ENCODE measurements at places on chromosomes 6 and 20. TPM values are rescaled to one million over a fixed set of nuclear protein-coding genes. Genes with fewer than 3 reads are reported as not detected.

- no peak overlapping the region for H3K27ac ChIP-seq
- no peak overlapping the region for H3K4me3 ChIP-seq
- no peaks in the 10 kb centered on the region for H3K36me3 ChIP-seq
- no peak for DNase-seq
- H3K4me1 ChIP-seq = no peaks in the 10 kb centered on the region
Observed at GRCh38 chr20:51826372-51826771, 24.1 kb upstream of the SALL4 start.

GRCh38 chr6:139904568-139904967, 530.1 kb upstream of the CITED2 start:
- no peaks in the 10 kb centered on the region for H3K36me3 ChIP-seq
- no peaks in the 10 kb centered on the region for H3K27me3 ChIP-seq
- H3K4me3 ChIP-seq = no peak overlapping the region
- H3K4me1 ChIP-seq = no peaks in the 10 kb centered on the region
- H3K27ac ChIP-seq = no peak overlapping the region

GRCh38 chr6:162970246-162970645, 242.5 kb downstream of the PACRG start:
- H3K27ac ChIP-seq = no peak overlapping the region
- no peak overlapping the region for H3K4me3 ChIP-seq
- H3K27me3 ChIP-seq = no peaks in the 10 kb centered on the region
- peaks cover 11% of the 10 kb centered on the region for H3K4me1 ChIP-seq

The EDN1 gene
- 61.7 TPM for polyA plus RNA-seq

- H3K36me3 ChIP-seq = no peaks in the 10 kb centered on the region
- H3K4me3 ChIP-seq = no peak overlapping the region
- H3K27me3 ChIP-seq = no peaks in the 10 kb centered on the region
- DNase-seq = no peak
- no peaks in the 10 kb centered on the region for H3K4me1 ChIP-seq
Observed at GRCh38 chr6:41583565-41583964, 37.4 kb downstream of the FOXP4 start.

- no peak overlapping the region for H3K27ac ChIP-seq
- no peaks in the 10 kb centered on the region for H3K27me3 ChIP-seq
- no peak for DNase-seq
- H3K4me3 ChIP-seq = no peak overlapping the region
Observed at GRCh38 chr6:134662077-134662700, 287.7 kb downstream of the ALDH8A1 start.

GRCh38 chr6:137025786-137026730, 18.7 kb downstream of the IL20RA start:
- H3K4me1 ChIP-seq = no peaks in the 10 kb centered on the region
- no peak overlapping the region for H3K27ac ChIP-seq
- DNase-seq = no peak
- H3K36me3 ChIP-seq = no peaks in the 10 kb centered on the region
- H3K4me3 ChIP-seq = no peak overlapping the region
- no peaks in the 10 kb centered on the region for H3K27me3 ChIP-seq

Measured in lung (tissue), 17 donors.